ENCODE measurements at places on chromosomes 6 and 20. TPM values are rescaled to one million over a fixed set of nuclear protein-coding genes. Genes with fewer than 3 reads are reported as not detected.

Gene OR12D3
- polyA plus RNA-seq, result not detected

Gene VSX1
- polyA plus RNA-seq, result not detected

Gene OLIG3
- polyA plus RNA-seq, result not detected

Gene TEAD3
- polyA plus RNA-seq, result 78.3 TPM

Gene SAMD3
- not detected for polyA plus RNA-seq

Gene VTA1
- polyA plus RNA-seq, result 101 TPM

Gene GFOD1
- polyA plus RNA-seq, result 30.5 TPM

Gene RHAG
- polyA plus RNA-seq, result not detected

Gene TOX2
- polyA plus RNA-seq, result 0.32 TPM

Gene SLC17A2
- not detected for polyA plus RNA-seq

Gene LPIN3
- polyA plus RNA-seq, result 9.5 TPM

Gene MGME1
- 34.9 TPM for polyA plus RNA-seq

Gene FAXC
- 2.7 TPM for polyA plus RNA-seq

Measured in cardiac muscle cell (in vitro differentiated cells and primary cell).